ENCODE measurements at places on chromosomes 5 and 9. TPM values are rescaled to one million over a fixed set of nuclear protein-coding genes. Genes with fewer than 3 reads are reported as not detected.

The IRX2 gene
- 9.6 TPM for total RNA-seq

The DAB2 gene
- 59.8 TPM for total RNA-seq

The TLX3 gene
- total RNA-seq, result not detected

The SLC34A3 gene
- not detected for total RNA-seq

The NR2F1 gene
- total RNA-seq, result 5.9 TPM

The ORM2 gene
- total RNA-seq, result not detected

The SMARCA2 gene
- 60.3 TPM for total RNA-seq

The CARTPT gene
- total RNA-seq, result not detected

The INSYN2B gene
- total RNA-seq, result 6.6 TPM

The ZNF879 gene
- 3.9 TPM for total RNA-seq

The NIM1K gene
- total RNA-seq, result 4.0 TPM

The RFESD gene
- total RNA-seq, result 2.6 TPM

The LCN1 gene
- not detected for total RNA-seq

The KIF4B gene
- not detected for total RNA-seq

The HMCN2 gene
- total RNA-seq, result under 0.01 TPM

The ARPC5L gene
- total RNA-seq, result 12.9 TPM

The POLR1E gene
- 72.1 TPM for total RNA-seq

The PCDHB11 gene
- total RNA-seq, result 0.37 TPM

Measured in subcutaneous preadipocyte (primary cell).